ENCODE measurements at places on chromosomes 6 and 20.

- no peak for DNase-seq
Observed at GRCh38 chr20:60048634-60049521, 90.7 kb downstream of the CDH26 start.

DNA sequence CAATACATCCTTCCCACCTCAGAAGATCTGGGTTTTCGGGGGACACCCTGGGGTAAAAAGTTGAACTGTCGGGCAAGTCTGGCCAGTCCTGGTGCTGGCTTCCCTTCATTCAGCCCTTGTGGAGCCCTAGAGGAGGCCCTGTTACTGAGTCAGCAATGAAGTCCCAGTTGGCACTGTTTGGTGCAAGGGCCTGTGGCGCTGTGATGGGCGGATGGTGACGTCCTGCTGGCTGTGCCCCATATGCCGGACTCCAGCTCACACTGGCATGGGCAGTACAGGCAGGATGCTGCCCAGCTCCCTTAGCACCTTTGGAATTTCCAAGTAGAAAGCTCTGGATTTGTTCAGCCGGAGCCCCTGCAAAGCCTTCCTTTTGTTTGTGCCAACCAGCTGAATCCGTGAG lies 186.2 kb upstream of the PMEPA1 start:
- DNase-seq = no peak

DNA sequence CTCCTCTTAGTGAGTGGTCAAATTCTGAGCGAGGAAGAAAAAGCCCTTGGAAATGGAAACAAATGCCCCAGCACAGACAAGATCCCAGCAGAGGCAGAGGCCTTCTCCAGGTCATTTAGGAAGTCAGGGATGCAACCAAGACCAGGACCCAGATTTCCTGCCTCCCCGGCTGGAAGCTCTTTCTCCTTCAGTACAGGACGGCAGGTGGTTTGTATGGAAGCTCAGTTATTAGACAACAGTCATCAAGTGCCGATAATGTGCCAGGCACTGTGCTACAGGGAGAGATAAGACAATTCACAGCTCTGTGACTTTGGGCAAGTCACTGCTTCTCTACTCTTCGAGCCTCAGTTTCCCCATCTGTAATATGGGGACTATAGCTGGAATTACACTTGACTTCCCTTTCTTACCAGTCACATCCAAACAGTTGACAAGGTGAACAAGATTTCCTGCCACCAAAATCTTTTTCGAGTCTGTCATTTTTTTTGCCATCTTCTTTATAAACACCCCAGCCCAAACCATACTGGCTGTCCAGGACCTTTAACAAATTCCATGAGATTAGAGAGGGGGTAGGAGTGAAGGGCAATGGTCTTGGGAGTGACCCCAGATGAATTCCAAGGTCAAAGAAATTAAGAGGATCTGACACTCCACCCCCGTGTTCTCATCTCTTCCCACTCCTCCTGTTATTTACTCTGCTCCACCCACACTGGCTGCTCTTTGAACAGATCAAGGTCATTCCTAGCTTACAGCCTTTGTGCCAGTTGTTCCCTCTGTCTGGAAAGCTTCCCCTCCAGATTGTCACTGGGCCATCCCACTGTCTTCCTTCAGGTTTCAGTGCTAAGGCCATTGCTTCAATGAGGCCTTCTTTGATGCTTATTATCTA lies 6.0 kb downstream of the MMP9 start:
- no peak for DNase-seq

DNA sequence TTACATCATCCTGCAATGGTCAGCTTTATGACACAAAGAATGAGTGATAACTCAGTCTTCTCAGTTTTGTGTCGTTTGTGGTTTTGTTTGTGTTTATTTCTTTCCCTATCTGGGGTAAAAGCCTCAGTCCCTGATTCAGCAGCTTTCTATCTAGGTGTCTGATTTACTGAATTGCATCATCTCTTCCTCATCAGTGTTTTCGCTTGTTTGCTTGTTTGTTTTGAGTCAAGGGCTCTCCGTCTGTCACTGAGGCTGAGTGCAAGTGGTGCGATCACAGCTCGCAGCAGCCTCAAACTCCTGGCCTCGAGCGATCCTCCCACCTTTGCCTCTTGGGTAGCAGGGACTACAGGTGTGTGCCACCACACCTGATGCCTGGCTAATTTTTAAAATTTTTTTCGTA lies 548.9 kb downstream of the PRKN start:
- no peak for DNase-seq

GRCh38 chr20:22630701-22631100 lies 46.3 kb upstream of the FOXA2 start:
- no peak for DNase-seq

DNA sequence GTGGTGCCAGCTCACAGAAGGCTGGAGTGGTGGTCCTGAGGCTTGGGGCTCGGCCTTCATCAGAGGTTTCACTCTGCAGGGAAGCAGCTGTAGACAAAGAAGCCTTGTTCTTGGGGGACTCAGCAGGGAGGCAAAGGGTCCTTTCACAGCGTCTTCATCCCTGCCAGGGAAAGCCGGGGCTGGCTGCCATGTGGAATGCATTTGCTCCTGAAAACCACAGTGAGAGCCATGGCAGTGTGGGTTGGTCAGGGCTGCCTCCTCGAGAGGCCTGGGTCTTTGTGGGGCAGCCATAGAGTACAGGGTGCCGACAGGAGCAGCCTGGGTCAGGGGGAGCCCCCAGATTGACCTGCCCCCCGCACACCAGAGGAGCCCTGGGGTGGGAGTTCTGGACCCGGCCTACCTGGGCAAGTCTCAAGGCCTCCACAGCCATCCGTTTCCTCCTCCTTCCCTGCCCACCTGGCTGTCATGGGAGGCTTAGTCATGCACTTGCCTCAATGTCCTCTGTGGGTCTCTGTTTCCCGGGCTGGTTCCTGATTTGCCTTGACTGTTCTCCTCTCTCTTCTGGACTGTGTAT lies 144.0 kb downstream of the CDC5L start:
- DNase-seq = no peak

Measured in activated naive CD4-positive, alpha-beta T cell treated with anti-CD3 and anti-CD28 coated beads, Interleukin-2, amount 50 U/mL, for 16 hours (primary cell).